ENCODE measurements at places on chromosomes 12 and 14.
A peak's percentile ranks its signal among the peaks of the same experiment; 100 is the strongest.

DNA sequence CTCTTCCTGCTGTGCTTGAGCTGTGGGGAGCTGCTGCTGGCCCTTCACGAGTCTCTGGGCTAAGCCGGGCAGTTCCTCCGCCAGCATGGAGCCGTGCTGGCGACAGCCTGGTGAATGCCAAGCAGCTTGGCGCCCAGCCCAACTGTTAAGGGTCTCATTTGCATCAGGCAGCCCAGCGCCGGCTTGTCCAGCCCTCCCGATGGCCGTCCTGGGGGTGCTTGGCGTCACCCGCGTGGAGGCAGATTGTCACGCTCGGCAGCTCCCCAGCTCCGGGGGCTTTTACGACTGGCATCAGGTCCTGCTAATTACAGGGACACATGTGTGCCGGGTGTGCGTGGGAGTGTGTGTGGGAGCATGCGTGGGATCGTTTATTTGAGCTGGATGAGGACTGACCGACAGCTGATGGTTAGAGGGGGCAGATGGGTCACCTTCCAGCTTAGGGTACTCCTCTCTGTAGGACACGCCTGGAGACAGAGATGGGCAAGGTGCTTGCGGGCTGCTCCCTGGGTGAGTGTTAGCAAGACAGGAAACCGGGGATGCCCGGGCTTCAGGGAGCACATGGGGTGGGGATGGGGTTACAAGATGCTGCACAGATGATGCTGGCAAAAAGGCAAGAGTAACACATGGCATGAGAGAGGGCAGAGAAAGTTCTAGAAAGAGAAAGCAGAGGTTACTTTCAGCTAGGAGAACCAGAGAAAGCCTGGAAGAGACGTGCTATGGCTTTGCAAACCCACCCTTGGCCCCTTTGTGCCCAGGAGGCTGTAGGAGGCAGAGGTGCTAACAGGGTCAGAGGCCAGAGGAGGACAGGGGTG lies 64.1 kb downstream of the KIF26A start:
- DNase-seq, result peak; percentile 84

DNA sequence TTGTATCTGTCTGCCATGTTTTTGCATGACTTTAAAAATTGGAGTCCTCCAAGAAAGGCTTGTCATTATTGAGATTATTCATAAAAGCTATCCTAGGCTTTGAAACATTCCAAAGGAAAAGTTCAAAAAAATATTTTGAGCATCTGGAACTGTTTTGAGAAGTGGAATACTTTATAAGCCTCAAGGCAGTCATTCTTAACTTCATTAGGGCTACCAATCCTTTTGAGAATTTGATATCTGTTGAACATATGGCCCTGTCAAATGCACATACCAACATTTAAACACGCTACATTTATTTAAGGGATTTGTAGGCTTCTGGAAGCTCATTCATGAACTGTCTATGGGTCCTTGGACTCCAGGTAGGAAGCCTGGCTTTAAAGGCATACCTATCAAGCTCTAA lies 77.0 kb downstream of the TMEM117 start:
- no peak for DNase-seq

DNA sequence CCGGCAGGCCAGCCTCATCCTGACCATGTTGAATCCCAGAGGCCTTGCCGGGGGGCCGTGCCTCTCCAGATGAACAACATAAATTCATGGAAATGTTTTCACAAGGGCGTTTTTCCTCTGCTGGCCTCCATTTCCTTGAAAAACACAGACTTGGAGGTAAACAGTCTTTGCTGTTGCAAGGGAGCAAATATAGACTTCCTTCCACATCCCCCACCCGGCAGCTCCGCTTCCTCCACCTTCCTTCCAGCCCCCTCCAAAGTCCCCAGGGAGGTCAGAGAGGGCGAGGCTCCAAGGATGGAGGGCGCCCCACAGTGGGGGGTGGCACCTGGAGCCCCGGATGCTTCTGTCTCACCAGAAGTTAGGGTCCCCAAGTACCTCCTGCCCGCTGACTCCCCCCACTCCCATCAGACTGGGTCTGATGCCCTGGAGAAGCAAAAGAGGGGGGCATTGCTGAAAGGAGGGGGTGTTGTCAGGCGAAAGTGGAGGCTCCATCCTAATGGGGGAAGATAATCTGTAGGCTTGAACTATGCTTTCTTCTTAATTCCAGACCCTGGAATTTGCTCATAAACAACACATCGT lies 31.1 kb downstream of the CALM1 start:
- no peak for DNase-seq

DNA sequence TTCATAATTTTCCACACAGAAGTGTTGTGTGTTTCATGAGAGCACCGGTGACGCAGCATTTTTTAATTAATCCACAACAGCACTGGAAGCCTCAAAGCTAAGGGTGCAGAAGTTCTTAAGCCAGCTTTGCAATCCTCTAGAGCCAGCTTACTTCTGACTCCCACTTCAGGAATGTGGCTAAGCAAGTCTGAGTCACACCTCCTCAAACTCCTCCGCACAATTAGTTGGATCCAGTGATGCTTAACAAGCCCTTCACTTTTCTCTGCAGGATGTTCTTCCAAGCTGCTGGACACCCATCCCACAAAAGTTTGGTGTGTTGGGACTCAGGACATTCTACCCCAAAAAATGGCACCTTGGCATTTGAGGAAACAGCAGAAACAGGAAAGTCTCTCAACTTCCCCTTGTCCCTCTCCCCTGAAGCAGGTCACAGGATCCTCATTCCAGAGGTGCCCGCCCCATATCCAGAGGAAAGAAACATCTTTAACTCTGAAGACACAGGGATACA lies 210.0 kb downstream of the PPM1H start:
- no peak for DNase-seq

DNA sequence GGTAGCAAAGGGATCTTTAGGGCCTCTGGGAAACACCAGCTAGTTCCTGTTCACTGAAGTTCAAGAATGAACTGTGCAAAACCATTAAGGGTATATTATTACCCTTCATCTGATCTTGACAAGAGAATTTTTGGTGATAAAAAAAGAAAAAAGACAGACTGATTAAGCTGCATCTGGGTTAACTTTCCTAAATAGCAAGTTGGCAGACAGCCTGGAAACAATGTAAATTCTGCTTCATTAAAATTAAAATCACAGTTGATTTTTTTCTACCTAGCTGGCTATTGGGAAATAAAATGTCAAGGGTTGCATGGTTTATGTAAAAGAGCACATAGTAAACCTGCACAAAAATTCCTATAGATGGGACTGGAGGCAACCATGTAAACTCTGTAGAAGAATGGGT lies 126.6 kb upstream of the PRKD1 start:
- peak; percentile 33 for DNase-seq

- no peak for DNase-seq
Observed at GRCh38 chr14:89085231-89085731, 260.8 kb downstream of the TTC8 start.
